Activated gamma-delta T cell treated with anti-CD3 and anti-CD28 coated beads, Interleukin-2, amount 50 U/mL, for 16 hours (primary cell): ENCODE measurements at places on chromosomes 7 and 10.

DNA sequence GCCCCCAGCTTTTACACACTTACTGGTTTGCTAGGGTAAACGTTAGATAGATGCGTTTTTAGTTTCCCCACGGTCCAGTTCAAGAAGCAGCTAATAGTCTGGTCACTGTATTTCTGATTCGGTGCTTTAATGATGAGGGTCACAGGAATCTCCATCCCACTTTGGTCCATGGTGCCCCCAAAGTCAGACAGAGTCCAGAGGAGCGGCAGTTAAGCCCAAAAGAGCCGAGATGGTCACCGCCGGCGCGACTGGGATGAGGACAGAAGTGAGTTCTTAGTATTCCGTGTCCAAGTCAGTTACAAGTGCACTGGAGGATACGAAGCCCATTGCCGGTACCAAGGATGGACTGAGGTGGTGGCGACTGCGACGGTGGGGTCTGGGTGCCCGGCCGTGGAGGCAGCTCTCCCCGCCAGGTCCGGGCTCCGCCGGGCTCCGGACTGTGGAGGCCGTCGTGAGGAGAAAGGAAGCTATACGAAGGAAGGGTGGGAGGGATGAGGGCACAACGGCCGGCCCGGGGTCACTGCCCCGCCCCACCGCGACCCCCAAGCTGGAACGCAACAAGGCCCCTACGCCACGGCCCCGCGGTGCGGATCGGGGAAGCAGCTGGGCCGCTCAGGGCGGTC, 663 bp downstream of the HERPUD2 start:
- DNase-seq: no peak

- no peak for DNase-seq
Measured at GRCh38 chr10:71554671-71555070, 158.0 kb downstream of the CDH23 start.

DNA sequence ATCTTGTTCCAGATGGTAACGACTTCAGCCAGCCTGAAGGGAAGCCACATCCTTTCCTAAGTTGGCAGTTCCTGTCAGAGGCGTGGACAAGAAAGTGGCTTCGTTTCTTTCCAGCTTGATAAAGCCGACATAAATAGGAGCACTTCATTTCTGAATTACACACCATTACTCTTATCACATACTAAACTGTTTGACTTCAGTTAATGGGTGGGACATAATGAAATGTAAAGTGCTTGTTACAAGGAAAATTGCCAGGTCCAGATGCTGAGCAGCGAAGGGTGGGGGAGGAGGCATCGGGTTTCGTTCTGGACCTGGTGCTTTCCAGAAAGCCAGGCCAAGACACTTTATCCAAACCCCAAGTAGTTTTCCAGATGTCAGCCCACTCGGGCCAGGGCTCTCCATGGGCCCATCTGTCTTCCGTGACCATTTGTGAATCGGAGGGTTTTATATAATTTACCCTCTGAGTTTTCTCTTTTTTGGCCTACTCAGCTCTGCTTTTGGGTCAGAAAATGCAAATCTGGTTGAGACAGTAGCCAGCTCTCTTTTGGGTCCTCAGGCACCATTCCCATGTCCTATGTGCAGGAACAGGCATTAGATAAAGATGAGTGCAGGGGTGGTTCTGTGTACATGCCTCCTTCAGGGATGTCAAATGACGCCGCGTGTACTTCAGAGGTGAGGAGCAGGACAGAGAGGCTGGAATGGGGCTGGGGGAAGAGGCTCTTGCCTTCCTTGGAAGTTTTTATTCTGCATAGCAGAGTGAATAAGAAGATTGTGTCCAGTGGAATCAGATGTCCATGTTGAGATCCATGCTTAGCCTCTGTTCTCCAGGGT, 90.2 kb downstream of the TACC2 start:
- DNase-seq: no peak

DNA sequence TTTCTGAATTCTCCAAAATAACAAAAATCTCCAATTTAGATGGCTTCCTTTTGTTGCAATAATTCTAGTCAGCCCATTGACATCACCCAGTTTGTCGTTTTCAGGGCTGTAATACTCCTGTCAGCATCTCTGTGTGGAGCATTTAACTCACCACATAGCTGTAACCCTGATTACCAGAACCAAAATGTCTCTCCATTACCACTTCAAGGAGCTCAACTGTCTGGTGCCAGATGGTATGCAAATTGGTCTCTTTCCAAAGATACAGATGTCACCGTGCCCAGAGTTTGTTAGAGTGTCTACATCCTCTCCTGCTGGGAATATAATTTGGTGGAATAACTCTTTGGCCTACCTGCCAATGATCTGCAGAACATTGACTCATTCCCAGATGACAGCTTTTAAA, 350.3 kb upstream of the POT1 start:
- DNase-seq: no peak

GRCh38 chr7:85031475-85031874, 155.4 kb downstream of the SEMA3D start:
- DNase-seq: no peak

GRCh38 chr10:25306386-25306785, 131.6 kb downstream of the GPR158 start:
- no peak for DNase-seq

DNA sequence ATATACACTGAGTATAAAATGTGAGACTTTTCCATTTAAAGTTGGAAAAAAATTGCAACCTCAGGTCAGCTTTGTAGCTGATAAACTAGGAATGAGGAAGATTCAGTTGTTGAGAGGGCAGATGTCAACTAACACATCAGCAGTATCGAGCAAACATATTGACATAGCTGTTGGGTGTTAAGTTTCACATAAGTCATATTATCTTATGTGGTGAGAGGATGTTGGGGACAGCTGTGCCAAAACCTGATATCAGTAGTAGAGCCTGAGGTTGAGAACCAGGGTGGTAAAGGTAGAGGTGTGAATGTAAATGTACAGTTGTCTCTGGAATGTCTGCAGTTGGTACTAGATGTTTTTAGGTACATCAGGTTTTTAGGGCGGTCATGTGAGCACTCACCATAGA, 5.0 kb downstream of the ZRANB1 start:
- DNase-seq: no peak

GRCh38 chr10:14621037-14621436, 153.7 kb downstream of the FAM107B start:
- no peak for DNase-seq

GRCh38 chr10:67789769-67790168, 48.2 kb downstream of the DNAJC12 start:
- DNase-seq: no peak

- no peak for DNase-seq
Measured at GRCh38 chr10:121910673-121911420, 17.0 kb downstream of the ATE1 start.

- DNase-seq: no peak
Measured at GRCh38 chr10:3472287-3473051, 299.9 kb upstream of the PITRM1 start.

- no peak for DNase-seq
Measured at GRCh38 chr10:126439942-126440341, 51.7 kb upstream of the ADAM12 start.

DNA sequence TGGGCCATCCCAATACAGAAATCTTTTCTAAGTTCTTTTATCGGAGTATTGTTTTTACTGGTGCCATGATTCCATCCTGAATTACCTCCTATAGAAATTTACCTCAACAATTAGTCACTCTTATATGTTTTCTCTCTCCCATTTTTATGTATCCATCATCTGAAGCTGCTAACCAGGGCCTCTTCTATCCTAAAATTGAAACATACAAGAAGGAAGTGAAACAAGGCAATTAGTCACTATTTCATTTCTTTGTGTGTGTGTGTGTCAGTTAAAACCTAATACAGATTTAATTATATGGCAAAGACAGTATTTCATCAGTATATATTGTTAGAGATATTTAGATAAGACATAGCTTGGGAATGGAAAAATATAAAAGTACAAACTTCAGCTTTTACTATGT, 148.4 kb upstream of the AHR start:
- no peak for DNase-seq

DNA sequence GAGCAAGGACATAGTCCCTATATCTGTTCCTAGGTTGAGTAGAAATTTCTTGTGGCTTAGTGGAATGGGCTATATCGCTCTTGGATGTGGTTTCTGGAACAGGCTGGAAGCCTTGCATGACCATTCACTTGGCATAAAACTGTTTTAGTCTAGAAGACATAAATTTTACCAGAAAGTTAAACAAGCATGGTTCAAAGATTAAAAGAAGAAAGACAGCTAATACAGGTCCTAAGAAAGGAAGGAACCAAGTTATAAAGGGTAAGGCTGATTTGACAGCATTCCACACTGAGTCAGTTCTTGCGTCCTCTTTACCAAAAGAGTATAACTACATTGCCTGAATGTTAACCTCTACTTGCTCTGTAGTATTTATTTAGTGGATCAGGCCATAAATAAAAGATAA, 724.2 kb downstream of the SORCS1 start:
- no peak for DNase-seq

DNA sequence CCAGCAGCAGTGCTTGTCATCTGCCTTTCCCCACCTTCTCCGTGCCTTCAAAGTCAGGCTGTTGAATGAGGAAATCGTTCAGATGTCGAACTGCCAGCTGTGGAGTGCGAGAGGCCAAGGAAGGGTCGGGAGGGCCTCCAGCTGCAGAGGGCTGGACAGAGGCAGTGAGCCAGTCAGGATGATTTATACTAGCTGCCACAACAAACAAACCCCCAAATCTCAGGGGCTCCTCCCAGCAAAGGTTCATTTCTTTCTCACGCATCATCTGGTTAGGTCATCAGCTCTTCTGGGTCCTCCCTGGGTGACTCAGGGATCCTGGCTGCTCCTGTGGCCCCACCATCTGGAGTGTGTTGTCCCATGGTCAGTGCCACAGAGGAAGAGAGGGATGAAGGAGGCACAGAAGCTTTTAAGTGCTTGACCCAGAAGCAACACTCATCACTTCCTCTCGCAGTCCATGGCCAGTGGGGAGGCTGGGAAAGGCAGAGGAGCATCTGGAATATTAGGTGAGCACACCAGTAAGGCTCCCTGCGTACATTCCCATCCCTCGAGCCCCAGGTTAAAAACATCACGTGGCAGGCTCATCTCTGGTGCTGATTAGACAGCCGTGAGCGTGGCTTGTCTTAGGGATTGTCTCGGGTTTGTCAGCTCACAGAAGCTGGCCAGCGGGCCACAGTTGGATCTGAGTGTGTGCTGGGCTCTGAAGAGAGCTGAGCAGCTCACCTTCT, 140.7 kb downstream of the RGS10 start:
- DNase-seq: no peak

DNA sequence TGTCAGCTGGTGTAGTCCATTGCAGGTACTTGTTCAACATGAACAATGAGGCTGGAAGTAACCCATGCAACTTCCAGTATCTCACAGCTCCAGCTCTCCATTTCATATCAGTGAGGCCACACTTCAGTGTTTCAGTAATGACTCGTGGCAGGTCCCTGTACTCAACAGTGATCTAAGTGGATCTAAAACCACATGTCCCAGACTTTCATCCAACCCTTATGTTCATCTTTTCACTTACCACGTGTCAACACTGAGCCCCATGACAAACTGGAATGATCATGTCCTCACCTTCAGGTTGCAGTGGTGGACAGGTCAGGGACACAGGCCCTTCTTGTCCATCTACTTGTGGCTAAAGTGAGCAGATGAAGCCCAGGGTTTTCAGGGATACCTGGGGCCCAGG, 155.0 kb upstream of the GRB10 start:
- no peak for DNase-seq

GRCh38 chr7:128005117-128005516, 26.1 kb downstream of the LRRC4 start:
- DNase-seq: no peak

DNA sequence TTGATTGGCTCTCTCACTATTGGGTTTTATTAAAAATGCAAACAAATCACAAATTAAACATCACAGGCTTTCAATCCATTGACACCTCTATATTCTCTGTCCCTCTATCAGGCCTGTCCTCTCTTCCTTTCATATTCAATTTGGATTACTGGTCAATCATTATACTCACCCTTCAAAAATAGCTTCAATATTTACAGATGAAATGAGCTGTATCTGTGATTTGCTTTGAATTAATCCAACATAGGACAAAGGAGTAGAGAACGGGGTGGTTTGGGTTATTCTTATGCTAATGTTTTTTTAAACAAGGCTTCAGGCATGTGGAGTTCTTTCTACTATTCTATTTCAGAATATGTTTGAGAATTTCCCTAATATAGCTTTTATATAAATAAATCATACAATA, 2.3 kb downstream of the TAS2R39 start:
- no peak for DNase-seq

DNA sequence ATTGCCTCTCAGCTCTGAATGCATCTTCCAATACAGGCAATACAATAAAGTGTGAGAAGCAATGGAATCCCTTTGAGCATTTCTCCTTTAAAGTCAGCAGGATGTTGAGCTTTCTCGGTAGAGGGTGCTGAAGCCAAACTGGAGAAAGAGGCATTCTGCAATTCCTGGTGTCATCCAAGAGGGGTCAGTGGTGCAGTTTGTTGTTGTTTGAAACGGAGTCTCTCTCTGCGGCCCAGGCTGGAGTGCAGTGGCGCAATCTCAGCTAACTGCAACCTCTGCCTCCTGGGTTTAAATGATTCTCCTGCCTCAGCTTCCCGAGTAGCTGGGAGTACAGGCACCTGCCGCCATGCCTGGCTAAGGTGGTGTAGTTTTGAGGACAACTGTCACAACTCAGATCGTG, 486.5 kb downstream of the CALN1 start:
- DNase-seq: no peak

DNA sequence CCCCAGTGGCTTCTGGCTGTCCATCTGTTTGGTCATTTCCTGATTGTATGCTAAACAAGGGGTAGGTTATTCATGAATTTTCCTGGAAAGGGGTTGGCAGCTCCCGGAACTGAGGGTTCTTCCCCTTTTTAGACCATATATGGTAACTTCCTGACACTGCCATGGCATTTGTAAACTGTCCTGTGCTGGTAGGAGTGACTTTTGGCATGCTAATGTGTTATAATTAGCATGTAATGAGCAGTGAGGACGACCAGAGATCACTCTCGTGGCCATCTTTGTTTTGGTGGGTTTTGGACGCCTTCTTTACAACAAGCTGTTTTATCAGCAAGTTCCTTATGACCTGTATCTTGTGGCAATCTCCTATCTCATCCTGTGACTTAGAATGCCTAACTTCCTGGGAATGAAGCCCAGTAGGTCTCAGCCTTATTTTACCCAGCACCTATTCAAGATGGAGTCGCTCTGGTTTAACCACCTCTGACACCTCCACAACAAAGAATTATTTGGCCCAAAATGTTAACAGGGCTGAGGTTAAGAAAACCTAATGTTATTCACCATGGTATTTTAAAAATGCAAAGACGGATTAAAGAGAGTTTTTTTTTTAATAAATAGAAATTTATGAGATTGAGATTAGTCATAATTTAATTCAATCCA, 2.4 kb upstream of the PTN start:
- DNase-seq: no peak

GRCh38 chr7:97858221-97858620, 14.0 kb downstream of the ASNS start:
- no peak for DNase-seq

GRCh38 chr10:61923210-61923949, 21.9 kb downstream of the ARID5B start:
- DNase-seq: no peak

GRCh38 chr10:47277352-47278151, 22.4 kb upstream of the GDF10 start:
- DNase-seq: no peak

GRCh38 chr7:42351316-42351935, 114.4 kb upstream of the GLI3 start:
- no peak for DNase-seq
